ENCODE measurements at places on chromosomes 6 and 20.

- no peak for DNase-seq
Observed at GRCh38 chr6:156880913-156881312, 103.7 kb downstream of the ARID1B start.

DNA sequence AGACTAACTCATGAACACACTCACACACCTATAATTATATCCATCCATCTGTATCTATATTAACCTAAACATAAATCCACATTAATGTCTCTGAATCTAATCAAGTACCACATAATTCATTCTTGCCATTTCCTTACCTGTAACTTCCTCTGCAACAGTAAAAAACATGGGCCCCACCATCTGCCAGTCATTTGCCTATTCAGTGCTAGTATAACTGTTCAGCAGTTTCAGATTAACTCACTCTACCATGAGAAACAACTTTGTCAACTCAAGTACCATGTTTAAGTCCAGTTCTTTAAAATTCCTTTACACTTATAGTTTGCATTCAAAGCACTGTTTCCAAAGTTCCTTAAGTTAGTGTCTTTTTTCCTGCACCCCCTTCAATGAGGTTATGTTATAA lies 68.8 kb downstream of the LAMP5 start:
- no peak for DNase-seq

- no peak for DNase-seq
Observed at GRCh38 chr6:42260972-42261371, 43.3 kb upstream of the MRPS10 start.

- no peak for DNase-seq
Observed at GRCh38 chr6:137568067-137568466, 73.9 kb upstream of the OLIG3 start.

DNA sequence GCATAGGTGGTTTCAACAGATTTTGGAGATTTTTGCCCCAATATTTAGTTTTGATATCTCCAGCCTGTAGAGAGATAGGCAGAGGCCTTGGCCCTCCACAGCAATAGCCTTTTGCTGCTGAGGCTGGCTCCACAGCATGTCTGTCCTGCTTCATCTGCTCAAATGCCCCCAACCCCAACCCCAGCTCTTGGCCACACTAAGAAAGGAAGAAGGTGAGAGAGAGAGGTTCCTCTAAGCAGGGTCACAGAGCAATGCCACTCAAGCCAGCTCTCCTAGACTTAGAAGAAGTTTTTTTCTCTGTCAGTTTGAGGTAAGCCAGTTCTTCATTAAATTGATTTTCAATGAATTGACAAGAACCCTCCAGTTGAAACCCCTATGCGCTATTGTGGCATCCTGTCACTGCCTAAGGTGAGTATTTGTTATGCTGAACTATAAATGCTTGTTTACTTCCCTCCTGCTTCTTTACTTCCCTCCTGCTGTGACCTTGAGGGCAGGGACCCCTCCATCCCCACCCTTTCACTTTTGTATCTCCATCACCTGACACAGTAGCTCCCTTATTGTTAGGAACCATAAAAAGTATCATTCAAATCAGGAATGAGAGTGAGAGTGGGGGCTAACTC lies 366.2 kb upstream of the CNR1 start:
- DNase-seq, result no peak

GRCh38 chr6:41049521-41049920 lies 3.5 kb upstream of the APOBEC2 start:
- DNase-seq, result no peak

DNA sequence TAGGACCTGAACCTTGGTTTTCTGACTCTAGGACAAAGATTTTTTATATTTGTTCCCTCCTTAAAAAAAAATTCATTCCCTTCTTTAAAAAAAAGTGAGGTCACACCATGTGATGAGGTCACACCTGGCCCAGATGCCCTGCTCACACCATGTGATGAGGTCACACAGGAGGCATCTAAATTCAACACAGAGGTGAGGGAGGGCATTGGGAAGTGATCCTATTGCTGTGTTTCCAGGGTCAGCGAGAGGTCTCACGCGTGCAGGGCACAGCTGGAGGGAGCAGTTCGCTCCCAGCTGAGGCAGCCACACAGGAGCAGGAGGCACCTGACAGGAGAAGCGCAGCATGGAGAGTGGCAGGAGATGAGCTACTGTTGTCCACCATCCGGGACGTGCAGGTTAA lies 92.5 kb downstream of the SLC22A23 start:
- no peak for DNase-seq

- peak; percentile 42 for DNase-seq
Observed at GRCh38 chr20:56875052-56875659, 246.1 kb downstream of the TFAP2C start.

DNA sequence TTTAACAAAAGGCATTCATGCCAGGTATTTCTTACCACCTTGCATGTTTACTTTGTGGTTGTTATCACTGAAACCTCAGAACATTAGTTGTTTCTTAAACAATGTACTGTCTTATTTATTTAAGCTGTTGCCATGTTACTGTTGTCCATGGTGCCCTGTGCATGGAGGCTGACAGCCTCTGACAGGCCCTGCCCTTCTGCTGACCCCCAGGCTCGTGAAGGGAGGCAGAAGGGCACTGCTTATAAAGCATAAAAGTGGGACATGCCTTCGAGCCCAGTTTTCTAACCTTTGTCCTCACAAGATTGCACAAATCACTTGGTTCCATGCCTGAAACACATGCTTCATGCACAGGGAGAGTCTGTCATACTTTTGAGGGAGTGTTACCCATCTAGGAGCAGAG lies 46.7 kb upstream of the CLIC5 start:
- DNase-seq, result no peak

GRCh38 chr6:3421791-3422434 lies 34.9 kb downstream of the SLC22A23 start:
- peak; percentile 62 for DNase-seq

DNA sequence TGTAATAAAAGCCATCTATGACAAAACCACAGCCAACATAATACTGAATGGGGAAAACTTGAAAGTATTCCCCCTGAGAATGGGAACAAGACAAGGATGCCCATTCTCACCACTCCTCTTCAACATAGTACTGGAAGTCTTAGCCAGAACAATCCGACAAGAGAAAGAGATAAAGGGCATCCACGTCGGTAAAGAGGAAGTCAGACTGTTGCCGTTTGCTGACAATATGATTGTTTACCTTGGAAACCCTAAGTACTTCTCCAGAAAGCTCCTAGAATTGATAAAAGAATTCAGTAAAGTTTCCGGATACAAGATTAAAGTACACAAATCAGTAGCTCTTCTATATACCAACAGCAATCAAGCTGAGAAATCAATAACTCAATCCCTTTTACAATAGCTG lies 14.0 kb upstream of the RUNX2 start:
- no peak for DNase-seq

- peak; percentile 73 for DNase-seq
Observed at GRCh38 chr6:159953091-159953601, 15.7 kb upstream of the IGF2R start.

DNA sequence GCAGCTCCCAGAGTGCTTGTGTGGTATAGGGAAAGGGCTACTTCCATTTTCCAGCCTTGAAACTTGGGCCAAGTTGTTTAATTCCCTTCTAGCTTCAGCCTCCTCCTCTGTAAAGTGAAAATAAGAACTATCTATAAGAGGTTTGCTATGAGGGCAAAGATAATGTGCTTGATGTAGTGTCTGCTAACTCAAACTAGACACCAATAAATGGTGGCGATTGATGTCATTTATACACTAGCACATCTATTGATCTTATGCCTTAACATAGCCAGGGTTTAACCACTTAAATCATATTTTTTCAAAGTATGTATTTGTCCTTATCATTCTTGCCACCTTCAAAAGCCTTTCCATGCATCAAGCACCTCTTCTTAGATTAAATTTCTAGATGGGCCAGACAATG lies 55.2 kb downstream of the NEDD9 start:
- no peak for DNase-seq

- no peak for DNase-seq
Observed at GRCh38 chr6:89357390-89357789, 4.9 kb upstream of the UBE2J1 start.

- DNase-seq, result no peak
Observed at GRCh38 chr20:24452016-24452415, 17.4 kb upstream of the SYNDIG1 start.

- DNase-seq, result no peak
Observed at GRCh38 chr6:118578617-118579016, 30.5 kb downstream of the PLN start.

DNA sequence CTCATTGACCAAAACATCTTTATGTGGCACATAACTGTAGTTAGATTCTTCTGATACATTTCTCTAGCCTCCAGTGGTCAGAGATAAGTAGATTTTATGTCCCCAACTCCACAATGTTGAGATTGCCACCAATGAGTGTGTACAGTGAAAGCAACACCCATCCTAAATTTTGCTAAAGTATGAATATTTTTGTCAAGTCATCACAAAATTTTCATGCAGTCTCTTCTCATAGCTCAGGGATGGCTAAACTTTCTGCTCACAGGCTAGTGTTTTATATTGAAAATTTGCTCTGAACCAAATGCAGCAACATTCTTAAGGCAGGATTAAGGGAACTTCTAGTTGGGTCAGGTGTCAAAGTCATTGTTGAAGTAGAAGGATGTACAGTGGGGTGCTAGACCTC lies 203.6 kb downstream of the NKAIN2 start:
- no peak for DNase-seq

- DNase-seq, result no peak
Observed at GRCh38 chr6:16163535-16164300, 34.8 kb downstream of the MYLIP start.

GRCh38 chr20:33211817-33212424 lies 5.2 kb upstream of the BPIFA3 start:
- peak; percentile 33 for DNase-seq

DNA sequence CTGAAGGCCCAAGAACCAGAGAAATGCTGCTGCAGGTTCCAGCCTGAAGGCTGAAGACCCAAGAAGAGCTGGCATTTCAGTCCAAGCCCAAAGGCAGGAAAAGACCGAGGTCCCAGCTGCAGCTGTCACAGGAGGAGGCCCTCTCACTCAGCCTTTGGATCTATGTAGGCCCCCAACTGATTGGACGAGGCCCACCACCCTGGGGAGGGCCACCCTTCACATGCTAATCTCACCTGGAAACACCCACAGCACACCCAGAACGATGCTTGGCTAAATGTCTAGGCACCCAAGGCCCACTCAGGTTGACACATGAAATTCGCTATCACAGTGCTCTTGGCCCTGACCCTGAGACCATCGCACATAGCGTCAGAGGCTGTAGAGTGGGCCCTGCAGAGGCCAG lies 6.8 kb downstream of the SLCO4A1 start:
- no peak for DNase-seq

DNA sequence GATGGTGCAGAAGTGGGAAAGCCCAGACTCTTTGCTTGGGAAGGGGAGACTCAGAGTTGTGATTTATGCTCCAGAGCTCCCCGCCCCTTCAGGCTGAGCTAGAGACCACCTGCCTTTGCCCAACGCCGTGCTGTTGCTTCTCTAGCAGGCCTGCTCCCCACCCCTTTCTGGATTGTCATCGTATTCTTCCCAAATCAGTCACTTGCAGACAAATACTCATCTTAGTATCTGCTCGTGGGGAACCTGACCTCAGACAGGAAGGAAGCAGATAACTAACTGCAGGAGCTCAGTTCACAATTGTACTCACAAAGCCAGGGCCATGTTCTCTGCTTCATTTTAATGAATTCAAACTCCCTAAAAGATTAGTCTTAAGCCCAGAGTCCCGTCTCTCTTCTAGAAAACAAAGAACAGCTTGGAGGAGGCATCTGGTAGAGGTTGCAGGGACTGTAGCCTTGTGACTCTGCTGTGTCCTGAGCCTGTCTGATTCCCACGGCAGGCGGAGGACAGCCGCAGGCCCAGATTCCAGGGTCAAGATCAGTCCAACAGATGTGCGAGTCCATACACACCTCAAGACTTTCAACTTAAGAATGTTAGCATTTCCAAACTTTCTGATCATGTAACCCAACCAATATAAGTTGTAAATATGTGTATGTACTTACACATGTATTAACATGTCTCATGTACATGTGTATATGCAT lies 57.2 kb upstream of the GGTLC1 start:
- no peak for DNase-seq

DNA sequence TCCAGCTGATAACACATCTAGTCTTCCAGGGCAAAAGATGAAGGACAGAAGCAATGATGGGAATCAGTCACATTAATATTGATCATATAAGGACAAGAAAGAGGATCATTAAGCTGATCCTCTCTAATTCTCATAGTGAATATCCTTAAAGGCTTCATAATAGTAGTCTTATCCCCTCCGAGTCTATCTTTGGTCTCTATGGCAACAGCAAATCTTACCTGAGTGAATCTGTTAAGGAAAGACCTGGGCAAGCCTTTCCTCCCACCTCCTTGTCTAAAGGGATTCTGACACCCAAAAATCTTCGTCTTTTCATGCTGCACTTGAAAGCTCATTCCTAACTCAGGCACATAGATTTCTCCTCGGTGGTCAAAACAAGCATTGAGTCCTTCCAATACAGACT lies 86.4 kb upstream of the LYRM2 start:
- no peak for DNase-seq

GRCh38 chr6:36715469-36715868 lies 17.8 kb downstream of the RAB44 start:
- DNase-seq, result no peak

DNA sequence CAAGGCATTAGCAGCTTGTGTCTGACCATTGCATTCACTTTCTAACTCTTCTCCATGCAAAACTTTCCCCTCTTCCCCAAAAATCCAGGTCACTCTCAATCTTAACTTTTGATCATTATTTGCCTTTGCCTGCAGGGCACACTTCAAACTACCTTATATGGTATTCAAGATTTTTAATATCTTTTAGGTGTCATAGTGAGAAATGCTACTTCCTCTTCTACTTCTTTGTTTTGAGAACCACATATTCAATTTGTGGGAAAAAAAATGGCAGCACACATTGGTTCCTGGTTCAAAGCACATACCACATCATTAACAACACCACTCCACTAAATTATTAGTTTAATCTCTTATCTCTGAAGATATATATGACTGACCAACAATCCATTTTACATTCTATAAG lies 1267.0 kb upstream of the CITED2 start:
- no peak for DNase-seq

DNA sequence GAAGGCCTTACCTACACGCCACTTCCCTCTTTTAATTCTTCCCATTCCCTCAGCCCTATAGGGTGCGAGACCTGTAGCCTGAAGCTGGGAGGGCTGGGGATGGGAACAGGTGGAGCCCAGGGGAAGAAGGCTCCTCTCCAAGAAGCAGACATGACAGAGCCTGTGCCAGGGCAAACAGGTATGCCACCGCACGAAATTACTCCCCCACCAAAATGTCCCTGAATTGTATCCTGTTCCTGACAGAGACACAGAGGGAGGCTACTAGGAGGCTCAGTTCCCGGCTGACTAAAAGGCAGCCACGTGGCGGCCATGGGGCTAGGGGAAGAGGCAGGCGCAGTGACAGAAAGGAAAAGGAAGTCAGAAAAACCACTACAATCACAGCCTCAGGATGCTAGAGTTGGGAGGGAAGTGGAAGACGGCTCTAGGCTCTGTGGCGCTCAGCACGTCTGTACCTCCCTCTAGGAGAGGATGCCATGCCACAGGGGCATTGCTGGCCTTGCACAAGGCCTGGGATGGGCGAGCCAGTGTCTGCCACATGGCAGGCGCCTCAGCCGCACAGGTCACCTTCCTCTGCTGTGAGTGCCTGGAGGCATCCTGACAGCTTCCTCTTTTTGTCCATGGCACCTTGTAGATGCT lies 27.7 kb downstream of the TFEB start:
- DNase-seq, result no peak

- DNase-seq, result no peak
Observed at GRCh38 chr6:150485161-150485958, 114.3 kb upstream of the PLEKHG1 start.

GRCh38 chr6:131412960-131413830 lies 159.8 kb upstream of the ARG1 start:
- DNase-seq, result no peak

GRCh38 chr20:5146871-5147592 lies 20.2 kb downstream of the CDS2 start:
- DNase-seq, result no peak

GRCh38 chr6:126381498-126381897 lies 41.6 kb downstream of the CENPW start:
- no peak for DNase-seq
